DMS79 (cell line): ENCODE measurements at places on chromosomes 11 and 22.
A peak's percentile ranks its signal among the peaks of the same experiment; 100 is the strongest.

DNA sequence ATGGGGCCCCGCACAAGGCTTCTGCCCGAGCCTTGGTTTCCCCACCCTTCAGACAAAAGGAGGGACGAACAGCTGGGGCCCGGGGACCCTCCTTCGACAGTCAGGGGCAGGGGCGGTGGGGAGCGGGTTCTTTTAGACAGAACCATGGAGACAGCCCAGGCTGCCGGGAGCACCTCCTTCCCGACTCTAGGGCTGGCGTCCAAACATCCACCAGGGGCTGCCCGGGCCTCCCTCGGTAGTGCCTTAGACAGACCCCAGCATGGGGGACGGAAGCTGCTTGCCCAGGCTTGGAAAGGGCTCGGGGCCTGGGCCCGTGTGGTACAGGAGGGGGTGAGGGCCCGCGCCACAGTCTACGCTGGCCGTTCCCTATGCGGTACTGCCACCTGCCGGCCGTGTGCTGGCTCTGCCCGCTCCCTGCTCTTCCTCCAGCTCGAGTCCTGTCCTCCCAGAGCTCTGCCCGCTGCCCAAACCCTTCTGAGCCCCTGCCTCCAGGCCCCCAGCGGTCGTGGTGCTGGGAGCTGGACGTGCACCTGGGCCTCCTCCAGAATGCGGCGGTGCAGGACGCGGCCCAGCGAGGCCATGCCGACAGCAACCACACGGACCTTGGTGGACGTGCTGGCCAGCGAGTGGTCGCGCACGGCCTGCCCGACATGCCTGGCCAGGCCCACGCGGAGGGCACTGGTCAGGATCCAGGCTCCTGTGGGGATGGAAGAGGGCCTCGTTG, 20.1 kb downstream of the TSSC4 start:
- DNase-seq, result no peak

DNA sequence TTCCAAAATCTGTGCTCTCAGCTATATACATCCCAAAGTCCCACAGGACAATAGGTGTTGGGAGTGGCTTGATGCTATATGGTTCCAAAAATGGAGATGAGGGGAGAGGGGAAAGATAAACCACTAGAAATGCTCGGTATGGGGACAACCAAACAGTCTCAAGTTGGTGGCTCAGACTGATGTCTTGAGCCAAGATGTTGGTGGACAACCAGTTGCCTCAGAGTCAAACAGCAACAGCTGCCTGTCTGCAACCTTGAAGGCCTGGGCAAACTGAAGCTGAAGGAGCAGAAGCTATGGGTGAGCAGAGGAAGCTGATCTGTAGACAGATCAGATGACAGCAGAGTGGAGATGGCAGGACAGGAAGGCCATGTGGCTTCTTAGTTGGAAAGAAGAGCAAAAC, 4.0 kb downstream of the RRP8 start:
- no peak for DNase-seq

GRCh38 chr11:73862986-73863385, 13.7 kb downstream of the COA4 start:
- peak; percentile 94 for DNase-seq

DNA sequence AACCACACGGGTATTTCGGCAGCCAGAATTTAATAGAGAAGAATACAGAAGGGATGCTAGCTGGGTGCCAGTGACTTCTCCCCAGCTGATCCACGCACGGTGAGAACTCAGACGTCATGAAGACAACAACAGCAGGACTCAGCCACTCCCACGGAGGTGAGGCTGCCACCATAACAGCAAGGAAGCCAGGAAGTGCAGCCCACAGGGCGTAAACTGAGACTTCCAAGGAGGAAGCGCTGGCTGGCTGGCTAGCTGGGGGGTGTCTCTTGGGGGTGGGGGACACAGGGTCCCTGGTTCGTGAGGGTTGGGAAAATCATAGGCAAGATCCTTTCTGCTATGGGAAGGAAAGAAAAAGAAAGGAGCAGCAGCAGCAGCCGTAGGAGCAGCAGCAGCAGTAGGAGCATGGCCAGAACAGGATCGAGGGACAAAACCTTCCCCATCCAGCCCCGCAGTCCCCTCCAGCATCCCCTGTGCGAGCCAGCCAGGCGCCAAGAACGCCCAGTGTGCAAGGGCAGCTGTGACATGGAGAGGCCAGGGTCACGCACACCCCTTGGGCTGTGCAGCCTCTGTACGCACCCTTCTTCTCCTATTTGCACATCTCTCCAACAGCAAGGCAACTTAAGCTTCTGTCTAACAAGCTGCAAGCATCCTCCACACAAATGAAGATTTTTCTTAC, 49.6 kb upstream of the SHANK2 start:
- DNase-seq, result no peak

DNA sequence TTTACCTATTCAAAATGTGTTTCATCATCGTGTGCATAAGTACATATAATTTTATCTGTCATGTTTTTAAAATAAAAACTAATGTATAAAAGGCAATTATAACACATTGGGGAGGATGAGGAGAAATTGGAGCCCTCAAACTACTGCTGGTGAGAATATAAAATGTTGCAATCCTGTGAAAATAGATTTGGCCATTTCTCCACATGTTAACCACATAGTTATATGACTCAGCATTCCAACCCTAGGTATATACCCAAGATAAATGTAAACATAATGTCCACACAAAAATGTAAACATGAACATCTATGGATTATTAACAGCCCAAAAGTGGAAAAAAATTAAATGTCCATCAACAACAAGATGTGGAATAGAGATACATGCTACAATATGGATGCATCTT, 928.0 kb upstream of the FAT3 start:
- DNase-seq, result no peak

GRCh38 chr22:44870021-44870420, 117.6 kb downstream of the ARHGAP8 start:
- no peak for DNase-seq

- DNase-seq, result no peak
Measured at GRCh38 chr22:47437636-47438035, 675.2 kb downstream of the TBC1D22A start.

GRCh38 chr22:17411213-17411612, 42.0 kb downstream of the CECR2 start:
- DNase-seq, result no peak

DNA sequence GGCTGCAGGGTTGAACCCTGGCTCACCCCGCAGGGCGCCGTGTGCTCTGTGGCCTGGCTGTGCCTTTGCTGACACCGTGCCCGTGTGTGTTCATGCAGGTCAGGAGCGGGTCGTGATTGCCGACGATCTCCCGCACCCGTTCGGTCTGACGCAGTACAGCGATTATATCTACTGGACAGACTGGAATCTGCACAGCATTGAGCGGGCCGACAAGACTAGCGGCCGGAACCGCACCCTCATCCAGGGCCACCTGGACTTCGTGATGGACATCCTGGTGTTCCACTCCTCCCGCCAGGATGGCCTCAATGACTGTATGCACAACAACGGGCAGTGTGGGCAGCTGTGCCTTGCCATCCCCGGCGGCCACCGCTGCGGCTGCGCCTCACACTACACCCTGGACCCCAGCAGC, 47.0 kb upstream of the PPP6R3 start:
- no peak for DNase-seq

DNA sequence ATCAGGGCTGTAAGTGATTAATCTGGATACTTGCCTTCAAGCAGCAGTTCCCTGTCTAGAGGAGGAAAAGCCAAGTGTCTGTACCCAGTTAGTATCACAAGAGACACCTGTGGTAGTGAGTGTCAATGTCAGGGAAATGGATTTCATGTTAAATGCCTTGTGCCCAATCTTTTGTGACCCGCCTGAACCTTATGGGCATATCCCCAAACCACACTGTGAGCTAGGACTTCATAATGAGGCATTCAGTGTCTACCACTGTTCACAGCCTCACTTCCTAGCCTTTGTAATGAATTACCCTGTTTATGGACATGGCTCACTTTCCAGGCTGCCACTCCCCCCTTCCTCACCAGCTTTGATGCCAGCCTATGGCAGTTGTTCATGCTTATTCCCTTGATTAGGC, 125.1 kb downstream of the TRIM44 start:
- no peak for DNase-seq

DNA sequence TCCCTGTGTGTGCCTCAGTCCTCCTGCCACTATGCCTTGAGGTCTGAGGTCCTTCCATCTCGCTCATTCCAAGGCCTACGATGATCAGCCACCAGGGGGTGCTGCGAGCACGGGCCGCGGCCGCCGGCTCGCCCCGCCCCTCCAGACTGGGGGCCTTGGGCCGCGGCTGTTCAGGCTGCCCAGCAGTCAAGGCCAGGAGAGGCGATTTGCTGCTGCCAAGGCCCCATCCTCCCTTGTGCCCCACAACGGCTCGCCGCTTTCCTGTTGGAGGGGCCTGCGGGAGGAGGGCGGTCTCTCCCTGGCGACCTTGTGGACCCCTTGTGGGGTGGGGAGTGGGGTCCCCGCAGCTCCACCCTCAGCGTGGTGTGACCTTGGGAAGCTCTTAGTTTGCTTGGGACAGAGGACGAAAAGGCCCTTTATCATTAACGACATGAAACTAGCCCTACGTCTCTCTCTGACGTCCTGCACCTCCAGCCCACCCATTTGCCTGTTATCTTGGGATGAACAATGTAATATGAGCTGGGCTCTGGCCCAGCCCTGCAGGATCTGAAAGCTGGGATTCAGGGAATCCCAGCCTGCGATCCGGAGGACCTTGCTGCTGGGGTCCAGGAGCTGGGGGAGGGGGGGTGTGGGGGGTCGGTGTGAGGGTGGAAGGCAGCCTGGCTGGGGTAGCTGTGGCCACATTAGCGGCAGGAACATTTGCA, 5.3 kb upstream of the GALR3 start:
- DNase-seq, result peak; percentile 11

- DNase-seq, result peak; percentile 87
Measured at GRCh38 chr11:16299884-16300782, 56.2 kb downstream of the SOX6 start.

DNA sequence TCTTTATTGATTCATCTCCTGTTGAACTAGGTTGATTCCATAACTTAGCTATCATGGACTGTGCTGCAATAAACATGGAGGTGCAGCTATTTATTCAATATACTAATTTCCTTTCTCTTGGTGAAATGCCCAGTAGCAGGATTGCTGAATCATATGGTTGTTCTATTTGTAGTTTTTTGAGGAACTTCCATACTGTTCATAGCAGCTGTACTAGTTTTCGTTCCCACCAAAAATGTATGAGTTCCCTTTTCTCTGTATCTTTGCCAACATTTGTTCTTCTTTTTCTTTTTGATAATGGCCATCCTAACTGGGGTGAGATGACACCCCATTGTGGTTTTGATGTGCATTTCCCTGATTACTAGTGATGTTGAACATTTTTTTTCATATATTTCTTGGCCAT, 87.2 kb upstream of the NAV2 start:
- DNase-seq, result no peak

DNA sequence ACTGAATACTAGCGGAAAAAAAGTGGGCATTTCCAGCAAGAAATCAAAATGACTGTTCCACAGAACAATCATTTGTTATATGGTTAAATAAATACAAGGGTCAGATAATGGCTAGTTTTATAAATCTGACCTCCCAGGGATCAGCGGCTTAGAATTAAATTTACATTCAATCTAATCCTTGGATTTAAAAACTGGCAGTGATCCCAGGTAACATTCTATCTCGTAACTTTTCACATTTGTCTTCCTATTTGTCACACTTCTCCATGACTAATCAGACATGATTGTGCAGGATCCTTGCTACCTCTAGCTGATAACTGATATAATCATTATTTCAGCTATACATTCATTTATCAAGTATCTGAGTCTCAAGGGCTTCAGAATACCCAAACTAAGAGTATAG, 2.9 kb upstream of the MMP3 start:
- DNase-seq, result no peak

DNA sequence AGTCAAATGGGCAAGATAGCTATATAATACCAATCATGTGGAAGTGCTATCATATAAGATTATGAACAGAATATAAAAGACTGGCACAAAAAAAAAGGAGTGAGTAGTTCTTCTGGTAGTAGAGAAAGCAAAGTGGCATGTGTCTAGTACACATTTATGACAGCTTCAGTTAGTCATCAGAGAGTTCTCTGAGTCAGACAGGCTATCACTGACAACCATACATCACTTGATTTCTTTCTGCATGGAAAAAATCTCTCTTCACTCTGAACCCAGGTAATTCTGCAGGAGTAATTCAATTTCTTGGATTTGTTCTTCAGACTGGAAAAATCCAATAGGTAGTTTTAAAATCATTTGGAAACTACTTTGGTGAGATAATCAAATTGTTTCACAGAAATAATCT, 286.8 kb upstream of the ANO3 start:
- no peak for DNase-seq

DNA sequence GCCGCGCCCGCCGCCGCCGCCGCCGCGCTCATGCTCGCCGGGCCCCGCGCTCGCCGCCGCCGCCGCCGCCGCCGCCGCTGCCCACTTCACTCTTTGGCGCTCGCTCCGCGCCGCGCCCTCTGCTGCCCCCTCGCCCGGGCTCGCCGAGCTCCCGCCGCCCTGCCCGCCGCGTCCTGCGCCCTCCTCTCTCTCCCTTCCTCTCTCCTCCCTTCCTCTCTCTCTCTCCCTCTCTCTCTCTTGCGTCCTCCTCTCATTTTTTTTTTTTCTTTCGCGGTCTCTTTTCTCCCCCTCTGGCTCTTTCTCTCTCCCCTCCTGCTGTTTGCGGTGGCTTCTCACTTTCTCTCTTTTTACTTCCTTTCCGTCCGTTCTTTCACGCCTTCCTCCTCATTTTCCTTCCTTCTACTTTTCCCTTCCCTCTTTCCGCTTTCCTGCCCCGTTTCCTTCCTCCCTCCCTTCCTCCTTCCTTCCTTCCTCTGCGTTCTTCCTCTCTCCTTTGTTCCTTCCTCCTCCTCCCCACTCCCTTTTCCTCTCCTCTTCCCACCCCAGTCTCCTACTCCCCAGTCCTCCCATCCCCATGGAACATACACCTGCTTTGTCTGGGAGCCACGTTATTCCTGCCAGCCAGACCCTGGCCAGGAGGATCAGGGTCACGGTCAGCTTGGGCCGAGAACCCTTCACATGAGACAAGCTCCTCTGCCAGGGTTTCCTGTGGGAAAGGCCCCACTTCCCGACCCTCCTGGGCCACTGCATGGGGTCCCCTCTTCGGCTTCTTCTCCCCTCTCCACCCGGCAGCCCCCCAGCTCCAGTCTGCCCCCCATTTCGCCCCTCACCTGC, 19.3 kb upstream of the SHISAL1 start:
- no peak for DNase-seq

DNA sequence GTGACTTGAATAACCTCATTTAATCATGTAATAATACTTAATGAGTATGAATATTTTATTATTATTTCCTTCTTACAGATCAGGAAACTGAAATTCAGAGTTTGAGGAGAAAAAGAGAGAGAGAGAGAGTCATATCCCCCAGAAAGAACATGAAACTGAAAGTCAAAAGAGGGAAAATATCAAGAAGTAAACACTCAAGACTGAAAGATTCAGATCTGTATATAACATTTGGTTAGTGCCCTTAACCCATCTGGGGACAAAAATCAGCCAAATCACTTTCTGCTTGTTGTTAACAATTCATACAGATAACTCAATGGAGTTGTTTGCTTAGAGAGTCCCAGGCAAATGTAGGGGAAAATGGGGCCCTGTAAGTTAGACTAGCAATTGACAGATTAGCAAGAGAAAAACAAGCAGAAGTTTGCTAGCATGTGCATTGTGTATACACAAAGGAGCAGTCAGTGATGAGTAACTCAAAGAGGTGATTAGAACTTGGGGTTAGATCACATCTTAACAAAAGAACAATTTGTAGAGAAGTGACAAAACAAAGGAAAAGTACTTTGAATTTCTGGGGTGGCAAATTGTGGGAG, 25.9 kb upstream of the MMP13 start:
- no peak for DNase-seq
